ENCODE measurements at places on chromosomes 6 and 20. TPM values are rescaled to one million over a fixed set of nuclear protein-coding genes. Genes with fewer than 3 reads are reported as not detected.

Gene LPA
- not detected for total RNA-seq

Gene ZSCAN23
- 0.87 TPM for total RNA-seq

Gene GNRH2
- 1.3 TPM for total RNA-seq

Gene SLC35F1
- total RNA-seq, result not detected

Gene EMILIN3
- not detected for total RNA-seq

Gene SSTR4
- not detected for total RNA-seq

Gene SPTLC3
- 10.9 TPM for total RNA-seq

Gene LY86
- total RNA-seq, result not detected

Gene CDH22
- total RNA-seq, result not detected

Gene HLA-DRA
- not detected for total RNA-seq

Gene FABP7
- not detected for total RNA-seq

Gene NKX2-4
- not detected for total RNA-seq

Gene PRELID3B
- 65.5 TPM for total RNA-seq

Gene TUBB1
- total RNA-seq, result not detected

Gene PSORS1C2
- not detected for total RNA-seq

Gene RAMACL
- not detected for total RNA-seq

Gene SLC17A9
- total RNA-seq, result 0.34 TPM

Gene ZNFX1
- total RNA-seq, result 12.2 TPM

Gene KCNK15
- under 0.01 TPM for total RNA-seq

Gene CENPQ
- total RNA-seq, result 10.5 TPM

Gene DAAM2
- total RNA-seq, result 0.16 TPM

Gene RHAG
- not detected for total RNA-seq

Gene RSPO3
- total RNA-seq, result not detected

Gene METTL24
- not detected for total RNA-seq

Gene SEMG1
- not detected for total RNA-seq

Gene TTLL9
- total RNA-seq, result not detected

Gene BHLHE23
- total RNA-seq, result not detected

Gene POU5F1
- 1.2 TPM for total RNA-seq

Gene IRF4
- total RNA-seq, result not detected

Gene SUPT3H
- total RNA-seq, result 4.9 TPM

Gene EDN3
- not detected for total RNA-seq

Gene ACSS1
- total RNA-seq, result 3.9 TPM

Gene TMEM14C
- 241 TPM for total RNA-seq

Gene REPS1
- total RNA-seq, result 35.0 TPM

Gene BMP2
- total RNA-seq, result 5.6 TPM

Gene DEF6
- total RNA-seq, result 52.8 TPM

Gene BTBD9
- 4.6 TPM for total RNA-seq

Gene GSTA2
- not detected for total RNA-seq

Gene TINAG
- total RNA-seq, result not detected

Gene KHDC1
- 2.2 TPM for total RNA-seq

Gene GABBR1
- 7.7 TPM for total RNA-seq
